ENCODE measurements at places on chromosomes 3 and 15.

GRCh38 chr3:105495021-105495420, 128.3 kb downstream of the ALCAM start:
- no peak for DNase-seq

- DNase-seq: no peak
These were observed 357.9 kb upstream of the GOLIM4 start for GRCh38 chr3:168453623-168454022.

- DNase-seq: no peak
These were observed 29.2 kb downstream of the USP4 start for GRCh38 chr3:49310677-49311076.

DNA sequence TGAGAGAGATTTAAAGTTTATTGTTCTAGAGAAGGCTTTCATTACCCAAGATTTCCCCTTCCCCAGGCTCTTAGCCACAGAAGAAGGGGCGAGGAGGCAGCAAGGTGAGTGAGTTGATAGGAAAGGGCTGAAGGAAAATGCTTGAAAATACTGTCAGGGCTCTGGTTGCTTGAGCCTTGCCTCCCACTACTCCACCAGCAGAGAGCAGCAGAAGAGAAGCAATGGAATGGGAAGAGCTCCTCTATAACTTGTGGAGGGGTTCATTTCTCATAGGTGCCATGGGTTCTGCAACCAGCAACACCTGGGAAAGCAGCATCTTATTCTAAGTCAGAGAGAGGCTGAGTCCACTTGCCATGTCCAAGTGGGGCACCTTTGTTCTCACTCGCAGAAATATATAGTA, 184.0 kb upstream of the CNTN6 start:
- DNase-seq: no peak

DNA sequence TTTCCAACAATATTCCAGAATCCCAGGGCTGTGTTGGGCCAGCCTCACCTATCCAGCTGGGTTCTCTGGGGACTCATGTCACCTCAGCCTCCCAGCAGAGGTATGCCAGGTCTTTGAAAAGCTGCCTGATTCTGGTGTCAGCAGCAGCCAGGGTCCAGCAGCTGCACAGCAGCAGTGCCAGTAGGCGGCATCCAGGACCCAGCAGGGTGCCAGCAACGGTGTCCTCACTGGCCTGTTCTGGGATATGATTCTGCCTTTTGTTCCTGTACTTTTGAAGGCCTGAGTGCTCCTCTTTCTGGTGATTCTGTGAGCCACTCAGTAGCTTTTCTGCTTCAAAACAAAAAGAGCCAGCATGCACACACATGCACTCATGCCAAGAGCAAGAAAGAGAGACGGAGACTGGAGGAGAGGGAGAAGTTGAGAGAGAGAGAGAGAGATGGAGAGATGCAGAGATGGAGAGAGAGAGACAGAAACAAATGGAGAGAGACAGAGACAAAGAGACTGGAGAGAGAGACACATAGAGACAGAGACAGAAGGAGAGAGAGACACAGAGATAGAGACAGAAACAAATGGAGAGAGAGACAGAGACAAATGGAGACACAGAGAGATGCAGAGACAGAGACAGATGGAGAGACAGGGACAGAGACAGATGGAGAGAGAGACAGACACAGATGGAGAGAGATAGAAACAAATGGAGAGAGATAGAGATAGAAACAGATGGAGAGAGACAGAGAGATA, 205.7 kb downstream of the UACA start:
- DNase-seq: no peak

- DNase-seq: no peak
These were observed 52.9 kb downstream of the BSN start for GRCh38 chr3:49607105-49607591.

DNA sequence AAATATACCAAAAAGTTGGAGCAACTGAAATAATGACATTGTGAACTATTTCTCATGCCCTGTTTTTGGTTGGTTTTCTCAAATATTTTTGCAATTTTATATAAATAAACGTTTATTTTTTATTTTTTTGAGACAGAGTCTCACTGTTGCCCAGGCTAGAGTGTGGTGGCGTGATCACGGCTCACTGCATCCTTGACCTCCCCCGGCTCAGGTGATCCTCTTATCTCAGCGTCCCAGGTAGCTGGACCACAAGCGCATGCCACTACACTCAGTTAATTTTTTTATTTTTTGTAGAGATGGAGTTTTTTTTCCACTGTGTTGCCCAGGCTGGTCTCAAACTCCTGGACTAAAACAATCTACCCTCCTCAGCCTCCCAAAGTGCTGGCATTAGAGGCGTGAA, 45.6 kb downstream of the YEATS2 start:
- DNase-seq: no peak

DNA sequence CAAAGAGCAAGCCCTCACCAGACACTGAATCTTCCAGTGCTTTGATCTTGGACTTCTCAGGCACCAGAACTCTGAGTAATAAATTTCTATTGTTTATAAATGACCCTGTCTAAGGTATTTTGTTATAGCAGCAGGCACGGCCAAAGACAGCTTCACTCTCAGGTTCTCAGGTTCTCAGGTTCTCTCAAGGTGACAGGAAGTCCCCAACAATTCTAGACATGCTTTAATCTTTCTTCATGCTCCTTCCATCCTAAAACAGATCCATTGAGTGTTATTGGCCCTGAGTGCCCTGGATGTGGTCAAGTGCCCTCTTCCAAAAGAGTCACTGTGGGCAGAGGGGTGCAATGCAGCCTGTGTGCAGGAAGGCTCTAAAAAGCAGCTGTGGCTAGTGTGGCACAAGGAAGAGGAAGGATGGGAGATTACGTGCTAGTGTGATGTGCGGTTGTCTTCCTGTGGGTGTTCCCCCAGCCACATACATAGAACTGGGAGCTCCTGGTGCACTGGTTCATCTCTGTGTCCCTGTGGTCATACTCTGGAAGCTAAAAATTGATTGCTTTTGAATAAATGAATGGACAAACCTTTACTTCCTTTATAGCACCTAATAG, 11.0 kb upstream of the RAB7A start:
- DNase-seq: no peak

GRCh38 chr3:169250000-169250399, 413.5 kb downstream of the MECOM start:
- no peak for DNase-seq
